Activated naive CD8-positive, alpha-beta T cell treated with anti-CD3 and anti-CD28 coated beads, Interleukin-2, amount 50 U/mL, for 24 hours (primary cell): ENCODE measurements at places on chromosomes 5 and 9.

- DNase-seq, result no peak
Observed at GRCh38 chr9:121298689-121299466, 30.9 kb downstream of the GSN start.

DNA sequence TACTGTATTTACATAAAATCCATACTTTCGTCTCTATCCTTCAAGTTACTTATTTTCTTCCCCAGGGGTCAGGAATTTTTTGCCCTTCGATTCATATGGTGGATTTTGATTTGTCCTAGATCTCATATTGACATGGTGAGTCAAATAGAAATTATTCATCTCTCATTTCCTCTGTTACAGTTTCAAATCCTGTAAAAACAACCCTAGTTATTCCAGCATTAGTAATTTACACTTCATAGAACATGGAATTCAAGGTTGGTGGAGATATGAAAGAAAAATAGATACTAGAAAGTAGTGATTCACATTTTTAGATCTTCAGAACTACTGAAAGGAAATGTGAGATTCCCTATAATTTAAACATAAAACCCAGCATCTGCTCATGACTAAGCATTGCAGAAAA lies 1331.0 kb upstream of the CDH9 start:
- no peak for DNase-seq

DNA sequence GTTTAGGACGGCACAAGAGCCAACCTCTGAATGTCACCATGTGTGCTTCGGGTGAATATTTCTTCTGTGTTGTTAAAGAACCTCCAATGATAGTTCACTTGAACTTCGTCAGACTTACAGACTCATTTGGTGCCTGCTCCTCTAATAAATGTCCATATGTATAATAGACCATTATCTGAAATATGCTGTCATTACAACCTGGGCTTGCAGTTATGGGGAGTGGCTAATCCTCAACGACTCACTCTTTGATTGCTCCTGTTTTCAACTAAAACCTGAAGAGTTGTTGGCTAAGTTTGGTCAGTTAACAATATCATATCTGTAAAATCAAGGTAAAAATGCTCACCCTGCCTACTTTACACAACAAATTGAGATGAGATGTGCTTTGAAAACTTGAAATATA lies 298.7 kb upstream of the PTGER4 start:
- DNase-seq, result no peak

DNA sequence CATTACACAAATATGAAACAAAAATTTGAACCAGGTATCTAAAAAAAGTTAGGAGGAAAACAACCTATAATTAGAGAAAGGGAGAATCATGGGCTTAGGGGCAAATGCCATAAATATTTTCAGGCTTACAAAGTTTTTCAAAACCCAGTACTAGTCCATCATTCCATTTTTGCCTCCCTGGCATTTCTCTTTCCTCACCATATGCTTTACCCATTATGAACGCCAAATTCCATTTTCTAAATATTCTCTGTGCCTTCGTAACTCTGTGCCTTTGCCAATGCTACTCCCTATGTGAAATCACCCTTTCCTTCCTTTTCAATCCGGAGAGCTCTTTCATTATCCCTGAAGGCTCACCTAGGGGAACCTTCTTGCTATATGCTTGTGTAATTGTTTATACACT lies 434.1 kb downstream of the ZSWIM6 start:
- no peak for DNase-seq

DNA sequence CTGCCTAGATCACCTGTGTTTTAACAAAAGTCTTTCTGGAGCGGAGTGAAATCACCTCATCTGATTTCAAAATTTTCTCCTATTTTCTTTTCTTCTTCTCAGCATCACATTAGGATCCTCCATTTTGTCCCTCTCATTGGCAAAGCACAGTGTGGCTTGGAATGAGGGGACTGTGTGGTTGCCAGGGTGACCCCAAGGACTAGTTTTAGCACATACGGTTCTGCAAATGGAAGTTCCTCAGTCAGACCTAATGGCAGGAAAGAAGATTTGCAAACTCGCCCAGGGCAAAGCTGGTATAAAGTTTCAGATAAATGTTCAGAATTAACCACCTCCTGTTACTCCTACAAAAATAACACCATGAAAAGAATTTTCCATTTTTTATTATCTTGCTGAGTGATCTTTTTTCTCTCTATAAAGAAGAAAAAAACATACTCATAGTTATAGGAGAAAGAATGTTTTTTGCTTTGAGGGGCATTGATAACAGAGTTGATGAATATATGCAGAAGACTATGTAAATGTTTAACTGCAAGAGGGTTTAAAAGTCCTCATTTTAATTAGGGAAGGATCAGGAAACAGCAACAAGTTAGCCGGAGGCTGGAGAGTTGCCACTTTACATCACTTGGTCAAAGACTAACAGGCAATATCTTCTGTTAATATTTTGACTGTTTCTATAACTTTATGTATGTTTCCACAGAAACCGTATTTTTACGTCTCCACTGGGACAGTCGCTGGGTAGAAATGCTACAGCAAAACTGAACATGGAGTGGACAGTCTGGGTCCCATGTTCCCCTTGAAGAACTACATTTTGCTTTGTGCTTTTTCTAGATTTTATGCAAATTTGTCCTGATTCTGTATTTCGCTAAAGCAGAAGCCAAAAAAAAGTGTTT lies 257.8 kb downstream of the NR2F1-AS1 start:
- DNase-seq, result no peak

DNA sequence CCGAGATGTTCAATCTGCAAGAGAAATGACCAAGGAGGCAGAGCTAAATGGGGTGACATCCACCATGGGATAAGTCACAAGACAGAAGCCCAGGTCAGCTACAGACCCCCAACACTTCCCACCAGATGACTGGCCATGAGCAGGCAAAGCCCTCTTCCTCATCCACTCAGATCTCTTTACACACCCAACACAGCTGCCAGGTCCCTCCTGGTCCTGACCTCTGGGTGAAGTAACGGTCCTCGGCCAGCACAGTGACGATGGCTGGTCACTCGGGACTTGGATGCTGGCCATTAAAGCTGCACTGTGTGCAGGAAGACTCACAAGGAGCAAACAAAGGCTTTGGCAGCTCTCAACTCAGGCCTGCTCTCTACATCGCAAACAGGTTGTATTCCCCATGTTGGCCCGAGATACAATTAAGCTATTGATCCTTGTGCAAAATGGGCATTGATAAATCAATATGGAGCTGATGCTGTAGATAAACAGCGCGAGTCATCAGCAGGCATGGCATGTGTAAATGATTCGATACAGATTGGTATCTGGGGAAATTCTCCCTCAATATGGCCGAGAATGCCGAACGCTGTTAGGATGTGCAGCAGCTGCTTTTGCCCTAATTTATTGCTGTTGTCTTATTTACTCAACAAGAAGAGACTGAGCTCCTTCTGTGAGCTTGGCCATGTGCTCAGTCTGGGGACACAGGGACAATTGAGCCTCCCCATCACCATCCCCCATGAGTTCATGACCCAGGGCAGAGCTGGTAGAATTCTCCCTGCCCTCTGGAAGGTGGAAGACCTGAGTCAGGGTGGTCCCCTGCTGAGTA lies 98.7 kb downstream of the C5orf15 start:
- no peak for DNase-seq

- DNase-seq, result no peak
Observed at GRCh38 chr5:150703762-150704161, 2.9 kb upstream of the RBM22 start.

GRCh38 chr9:90815183-90815943 lies 13.7 kb downstream of the SYK start:
- DNase-seq, result peak; percentile 25

DNA sequence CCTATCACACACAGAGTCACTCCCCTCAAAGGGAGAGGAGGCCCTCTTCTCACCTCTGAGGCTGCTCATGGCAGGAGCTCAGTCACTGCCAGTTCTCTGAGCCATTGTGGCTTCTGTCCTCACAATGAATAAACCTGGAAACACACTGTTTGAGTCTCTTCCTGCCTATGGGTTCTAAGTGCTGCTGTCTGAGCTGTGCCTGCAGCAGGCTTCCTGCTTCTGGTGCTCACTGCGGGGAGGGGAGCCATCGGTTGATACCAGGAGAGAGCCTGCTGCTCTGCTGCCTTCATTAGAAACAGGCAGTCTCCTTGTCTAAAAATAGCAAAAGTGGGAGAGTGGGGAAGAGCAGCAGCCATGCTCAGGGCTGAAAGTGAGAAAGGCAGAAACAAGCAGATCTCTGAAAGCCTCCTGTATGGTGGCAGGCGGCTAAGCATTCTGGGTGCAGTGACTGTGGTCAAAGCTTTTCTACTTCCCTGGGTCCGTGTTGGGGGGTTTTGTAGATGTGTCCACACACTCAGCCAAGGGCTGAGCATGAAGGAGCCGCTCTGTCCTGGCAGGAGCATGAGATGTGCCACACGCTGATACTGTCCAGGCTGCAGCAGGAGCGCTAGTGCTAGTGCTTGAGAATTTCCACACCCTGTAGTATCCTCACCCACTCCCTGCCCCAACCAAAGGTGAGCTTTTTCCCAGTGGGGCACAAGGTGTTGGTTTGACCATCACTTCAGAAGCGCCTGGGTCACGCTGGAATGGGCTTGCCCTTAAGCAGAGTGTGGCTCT lies 34.2 kb downstream of the PRKACG start:
- peak; percentile 19 for DNase-seq

GRCh38 chr9:2876726-2877125 lies 32.8 kb upstream of the PUM3 start:
- DNase-seq, result no peak

DNA sequence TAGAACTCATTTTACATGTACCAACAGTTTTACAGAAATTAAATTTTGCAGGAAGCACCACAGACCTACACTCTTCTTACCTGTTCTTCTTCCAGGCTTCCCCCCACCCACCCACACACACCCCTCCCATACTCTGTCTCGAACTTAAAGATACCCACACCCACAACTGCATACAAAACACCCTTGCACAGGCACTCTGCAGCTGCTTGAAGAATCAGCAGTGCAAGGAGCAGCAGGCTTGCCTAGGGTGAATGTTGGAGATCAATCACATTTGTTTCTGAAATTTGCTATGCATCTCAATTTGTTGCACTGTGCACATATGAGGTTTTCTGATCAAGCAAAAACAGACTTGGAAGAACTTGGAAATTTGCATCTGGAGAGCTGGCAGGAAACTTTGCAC lies 77.5 kb upstream of the TGFBR1 start:
- DNase-seq, result no peak

DNA sequence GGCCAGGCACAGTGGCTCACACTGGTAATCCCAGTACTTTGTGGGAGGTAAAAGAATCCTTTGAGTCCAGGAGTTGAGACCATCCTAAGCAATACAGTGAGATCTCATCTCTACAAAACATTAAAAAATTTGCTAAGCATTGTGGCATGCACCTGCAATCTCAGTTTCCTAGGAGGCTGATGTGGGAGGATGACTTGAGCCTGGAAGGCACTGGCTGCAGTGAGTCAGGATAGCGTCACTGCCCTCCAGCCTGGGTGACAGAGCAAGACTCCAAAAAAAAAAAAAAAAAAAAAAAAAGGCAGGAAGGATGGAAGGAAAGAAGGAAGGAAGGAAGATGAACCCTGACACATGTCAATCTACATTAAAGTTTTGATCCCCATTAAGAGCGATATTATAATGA lies 1452.2 kb upstream of the ACO1 start:
- no peak for DNase-seq

- no peak for DNase-seq
Observed at GRCh38 chr5:12110629-12111028, 206.4 kb upstream of the CTNND2 start.
